ENCODE measurements at places on chromosomes 2 and 18.

DNA sequence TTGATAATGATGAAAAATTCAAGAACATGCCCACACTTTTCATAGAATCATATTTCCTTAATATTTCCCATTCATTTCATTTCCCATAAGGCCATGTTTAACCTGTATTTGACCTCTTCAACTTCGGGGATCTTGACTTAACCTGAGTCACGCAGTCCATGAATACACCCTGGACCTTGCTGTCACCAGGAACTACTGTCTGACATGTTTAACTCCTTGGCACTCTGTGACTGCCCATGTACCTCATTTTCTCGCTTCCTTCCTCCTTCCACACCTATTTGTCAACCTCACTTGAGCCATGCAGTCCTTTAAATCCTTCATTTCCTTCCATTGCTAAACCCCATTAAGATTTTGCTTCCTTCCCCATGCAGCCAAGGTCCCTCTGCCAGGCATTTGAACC lies 16.3 kb downstream of the ABCB11 start:
- DNase-seq: no peak

DNA sequence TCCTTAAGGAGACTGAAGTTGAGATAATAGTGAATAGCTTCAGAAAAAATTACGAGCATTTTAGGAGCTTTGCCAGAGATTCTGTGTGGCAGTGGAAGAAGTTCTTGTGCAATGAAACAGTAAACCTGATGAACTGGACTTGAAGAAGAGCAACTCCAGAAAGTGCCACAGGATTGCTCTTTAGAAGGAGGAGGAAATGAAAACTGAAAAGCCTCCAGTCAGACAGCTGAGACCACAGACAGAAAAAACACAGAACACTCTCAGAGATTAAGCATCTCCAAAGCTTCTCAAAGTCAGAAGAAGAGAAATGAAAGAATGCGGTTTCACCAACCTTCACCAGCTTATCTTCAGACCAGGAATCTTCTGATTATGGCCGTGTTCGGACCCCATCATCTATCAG lies 329.7 kb upstream of the CNTNAP5 start:
- DNase-seq: no peak

- no peak for DNase-seq
These were observed 331.9 kb downstream of the SLC8A1 start for GRCh38 chr2:40120026-40120425.

- DNase-seq: no peak
These were observed at the start of gene DHRS9 for GRCh38 chr2:169069341-169069740. TSS of gene DHRS9 (plus strand) at chr2:169069563. CDS start at chr2:169081582, 12,019 bp downstream.

DNA sequence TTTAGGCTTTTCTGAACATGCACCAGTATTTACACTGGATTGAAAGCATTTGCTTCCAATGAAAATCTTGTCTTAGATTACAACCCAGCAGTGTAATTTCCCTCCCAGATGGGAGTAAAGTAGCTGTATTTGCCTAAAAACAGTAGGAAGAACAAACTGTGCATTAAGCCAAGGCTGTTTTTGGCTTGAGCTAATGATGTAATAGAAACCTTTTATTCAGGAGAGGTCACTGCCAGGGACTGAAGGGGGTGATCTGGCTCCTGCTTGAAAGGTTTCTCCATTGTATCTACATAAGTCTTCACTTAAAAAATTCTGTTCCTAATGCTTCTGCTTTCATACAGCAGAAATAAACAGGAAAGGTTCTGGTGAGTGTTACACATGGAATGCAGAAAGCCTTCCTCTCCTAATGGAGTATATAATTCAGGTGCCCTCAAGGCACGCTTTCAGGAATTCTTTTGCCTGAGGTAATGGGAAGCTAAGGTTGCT lies 74.4 kb downstream of the MEIS1 start:
- no peak for DNase-seq

GRCh38 chr2:142868229-142868762 lies 9.2 kb upstream of the KYNU start:
- no peak for DNase-seq

DNA sequence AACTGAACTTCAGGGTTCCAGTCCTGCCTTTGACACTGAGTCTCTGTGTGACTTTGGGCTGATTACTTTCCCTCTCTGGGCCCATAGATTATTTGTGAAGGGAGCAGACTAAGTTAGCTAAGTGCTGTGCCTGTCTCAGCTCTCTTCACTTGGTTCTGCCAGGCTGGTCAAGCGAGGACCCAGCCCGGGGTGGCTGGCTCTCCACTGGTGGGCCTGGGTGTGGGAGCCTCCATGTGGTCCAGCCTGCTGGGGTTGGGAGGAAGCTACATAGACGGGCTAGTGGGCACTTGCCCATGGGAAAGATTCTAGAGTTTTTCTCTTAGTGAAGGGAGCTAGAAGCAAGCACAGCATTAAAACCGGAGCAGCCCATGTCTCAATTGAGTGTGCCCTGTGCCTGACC lies 59.0 kb downstream of the DYSF start:
- no peak for DNase-seq

DNA sequence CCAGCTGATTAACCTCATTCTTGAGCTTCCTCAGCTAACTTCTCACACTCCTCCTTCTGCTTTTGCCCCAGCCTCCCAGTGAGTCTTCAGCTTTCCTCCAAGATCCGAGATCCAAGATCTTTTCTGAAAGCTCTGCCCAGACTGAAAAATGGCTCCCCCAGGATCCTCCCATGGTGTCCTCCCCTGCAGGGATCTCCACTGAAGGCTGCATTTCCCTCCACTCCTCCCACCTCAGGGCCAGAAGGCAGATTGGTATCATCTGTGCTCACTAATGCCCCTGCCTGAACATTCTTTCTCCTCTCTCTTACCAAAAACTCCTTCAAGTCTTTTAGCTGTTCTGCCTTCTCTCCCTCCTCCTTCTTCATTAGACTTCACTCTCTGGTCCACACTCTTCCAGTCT lies 6.1 kb upstream of the FOXI3 start:
- DNase-seq: no peak

DNA sequence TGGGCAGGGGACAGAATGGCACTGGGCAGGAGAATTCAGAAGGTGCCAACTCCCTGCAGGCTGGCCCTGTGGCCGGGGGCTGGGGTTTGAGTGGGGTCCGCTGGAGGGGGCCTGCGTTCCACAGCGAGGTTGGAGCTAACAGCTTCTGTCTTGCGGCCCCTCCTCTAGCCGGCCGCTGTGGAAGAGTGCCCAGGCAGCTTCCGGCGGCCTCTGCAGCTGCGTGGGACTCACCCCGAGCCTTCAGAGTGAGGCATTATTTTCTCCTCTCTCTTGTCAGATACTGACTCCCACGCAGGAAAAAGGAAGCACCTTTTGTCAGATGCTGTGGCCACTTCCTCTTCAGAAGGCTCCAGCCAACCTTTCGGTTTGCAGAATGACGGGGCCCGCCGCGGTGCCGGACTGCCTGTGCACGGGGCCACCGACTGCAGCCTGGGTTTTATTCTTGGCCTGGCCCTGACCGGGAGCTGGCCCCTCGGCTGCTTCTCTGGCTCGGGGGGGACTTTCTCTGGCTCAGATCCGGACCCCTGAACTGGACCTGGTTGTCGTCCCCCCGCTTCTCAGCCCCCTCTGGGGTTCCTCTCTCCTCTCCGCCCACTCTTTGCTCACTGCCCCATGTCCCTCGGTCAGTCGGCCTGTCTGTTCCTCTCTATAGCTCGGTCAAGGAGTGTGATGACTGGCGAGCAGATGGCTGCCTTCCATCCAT lies 40.1 kb downstream of the ARHGAP25 start:
- DNase-seq: no peak

GRCh38 chr18:3810296-3810695 lies 360.3 kb downstream of the TGIF1 start:
- no peak for DNase-seq

GRCh38 chr2:66948234-66948633 lies 448.9 kb upstream of the ETAA1 start:
- no peak for DNase-seq

DNA sequence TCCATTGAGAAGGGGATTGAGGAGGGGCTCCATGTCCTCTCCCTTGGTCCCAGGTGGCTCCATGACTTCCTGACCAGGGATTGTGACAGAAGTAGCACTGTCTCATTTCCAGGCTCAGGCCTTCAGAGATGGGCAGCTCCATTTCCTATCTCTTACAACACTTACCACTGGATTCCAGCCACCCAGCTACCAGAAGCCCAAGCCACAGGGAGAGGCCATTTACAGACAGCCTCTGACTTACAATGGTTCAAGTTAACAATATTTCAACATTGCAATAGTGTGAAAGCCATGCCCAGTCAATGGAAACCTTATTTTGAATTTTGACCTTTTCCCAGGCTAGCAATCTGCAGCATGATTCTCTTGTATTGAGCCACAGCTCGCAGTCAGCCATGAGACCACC lies 164.9 kb upstream of the AGAP1 start:
- DNase-seq: no peak

DNA sequence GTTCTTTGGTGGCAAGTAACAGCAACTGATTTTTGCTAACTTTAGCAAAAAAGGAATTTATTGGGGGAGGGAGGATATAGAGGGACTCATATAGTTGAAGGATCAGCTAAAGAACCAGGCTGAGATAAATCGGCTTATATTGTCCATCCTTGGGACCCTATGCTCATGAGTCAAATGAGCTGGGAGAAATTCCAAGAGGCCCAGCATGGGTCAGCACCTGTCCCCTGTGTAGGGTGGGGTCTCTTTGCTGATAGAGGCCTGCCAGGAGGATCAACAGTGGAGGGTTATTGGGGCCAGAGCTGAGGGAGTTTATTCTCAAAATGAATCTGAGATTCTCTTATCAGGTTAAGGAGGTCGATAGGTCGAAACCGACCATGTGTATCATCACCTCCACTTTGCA lies 97.2 kb downstream of the VAPA start:
- DNase-seq: no peak

DNA sequence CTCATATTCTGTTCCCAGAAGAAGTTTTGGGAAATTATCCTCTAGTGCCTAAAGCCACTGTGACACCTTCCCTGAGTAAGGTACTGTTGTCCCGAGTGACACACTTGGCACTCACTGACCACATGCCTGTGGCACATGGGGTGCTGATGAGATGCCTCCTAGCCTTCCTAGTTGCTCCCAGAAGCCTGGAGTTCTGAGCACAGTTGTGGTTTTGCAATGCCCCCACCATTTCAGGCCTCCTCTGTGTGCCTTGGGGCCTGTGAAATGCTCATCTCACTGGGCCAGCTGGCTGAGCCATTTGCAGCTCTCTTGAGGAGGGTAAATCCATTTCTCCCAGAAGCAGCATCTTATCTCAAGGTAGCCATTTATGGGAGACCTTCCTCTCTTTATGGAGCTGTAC lies 91.8 kb downstream of the DGKD start:
- no peak for DNase-seq

GRCh38 chr2:44715671-44716081 lies 225.8 kb upstream of the SIX3 start:
- DNase-seq: peak; percentile 5

GRCh38 chr18:22185771-22186386 lies 16.5 kb downstream of the GATA6 start:
- DNase-seq: no peak

DNA sequence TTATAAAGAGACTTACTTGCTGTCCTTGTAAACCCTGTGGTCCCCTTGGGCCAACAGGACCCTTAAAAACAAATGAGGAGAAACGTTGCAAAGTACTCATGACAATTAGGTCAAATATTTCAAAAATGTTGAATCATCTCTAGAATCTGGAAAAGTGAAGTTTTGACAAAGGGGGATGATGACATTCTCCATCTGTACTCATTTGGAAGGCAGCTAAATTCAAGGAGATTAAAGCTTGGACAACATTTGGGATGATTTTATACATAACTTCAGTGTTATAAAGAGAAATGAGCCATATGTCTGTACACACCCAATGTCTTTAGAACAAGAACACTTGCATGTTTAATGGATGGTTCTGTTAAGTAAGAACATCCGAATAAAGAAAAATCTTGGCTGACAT lies 92.9 kb downstream of the COL5A2 start:
- DNase-seq: no peak

GRCh38 chr2:42879121-42879705 lies 86.8 kb upstream of the HAAO start:
- DNase-seq: no peak

DNA sequence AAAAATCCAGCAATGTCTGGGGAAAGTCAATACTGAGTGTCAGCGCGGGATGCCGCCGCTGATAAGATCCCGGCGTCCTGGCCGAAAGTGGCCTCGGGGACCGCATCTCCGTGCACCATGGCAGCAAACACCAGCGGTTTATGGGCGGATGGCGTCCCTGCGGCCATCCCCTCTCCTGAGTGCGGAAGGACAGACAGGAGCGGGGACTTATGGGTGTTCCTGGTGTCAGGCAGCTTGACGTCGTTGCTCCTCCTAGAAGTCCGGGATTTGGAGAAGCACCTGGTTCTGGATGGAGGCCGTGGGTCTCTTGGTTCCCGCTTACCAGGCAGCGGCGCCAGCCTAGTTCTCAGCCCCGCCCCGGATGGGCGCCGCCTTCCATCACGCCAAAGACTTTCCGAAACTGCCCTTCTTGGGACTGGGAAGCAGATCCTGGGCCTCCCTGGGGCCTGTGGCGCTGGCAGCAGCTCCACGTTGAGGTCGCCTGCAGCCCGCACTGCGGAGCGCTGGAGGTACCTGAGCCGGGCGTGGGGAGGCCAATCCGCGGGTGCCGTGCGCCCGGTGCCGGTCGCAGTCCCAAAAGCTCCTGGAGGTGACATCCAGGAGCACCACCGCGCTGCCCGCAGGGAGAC lies 119.1 kb downstream of the CCDC74A start:
- DNase-seq: no peak

DNA sequence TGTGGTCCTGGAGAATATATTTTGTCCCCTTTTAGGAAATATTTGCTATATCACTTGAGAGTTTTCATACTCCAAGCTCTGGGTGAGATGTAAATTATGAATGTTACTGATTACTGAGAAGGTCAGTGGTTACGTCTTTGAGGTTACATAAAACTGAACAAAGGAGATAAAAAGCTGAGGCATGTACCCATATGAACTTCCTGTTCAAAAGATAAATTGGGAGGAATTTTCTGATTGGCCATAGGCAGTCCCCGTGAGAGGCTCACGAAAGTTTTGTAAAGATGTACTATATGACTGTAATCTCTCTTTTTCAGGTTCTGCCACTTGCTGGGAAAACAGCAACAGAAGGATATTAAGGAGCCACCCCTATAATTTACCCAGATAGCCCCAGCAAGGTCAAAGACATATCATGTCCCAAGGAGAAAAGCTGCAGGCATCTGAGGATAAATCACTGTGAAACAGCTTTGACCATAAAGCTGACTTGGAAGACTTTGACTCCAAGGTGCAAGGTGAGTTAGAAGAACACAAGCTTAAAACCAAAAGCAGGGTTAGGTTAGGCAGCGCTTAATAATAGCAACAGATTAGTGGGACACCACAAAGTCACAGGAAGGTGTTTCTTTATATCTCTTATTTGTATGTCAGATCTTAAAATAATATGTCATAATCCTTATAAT lies 90.4 kb downstream of the OSBPL6 start:
- no peak for DNase-seq

GRCh38 chr18:25621144-25621543 lies 269.2 kb upstream of the ZNF521 start:
- no peak for DNase-seq

- no peak for DNase-seq
These were observed 83.4 kb downstream of the PXDN start for GRCh38 chr2:1660656-1661640.

- DNase-seq: peak; percentile 26
These were observed at the start of gene SULT1C2 for GRCh38 chr2:108288534-108289106. TSS of gene SULT1C2 (plus strand) at chr2:108288895. CDS start at chr2:108293668, 4,773 bp downstream.

All from NCI-H1092 (cell line).